ENCODE measurements at places on chromosomes 5 and 9. TPM values are rescaled to one million over a fixed set of nuclear protein-coding genes. Genes with fewer than 3 reads are reported as not detected.

Gene ELOVL7
- total RNA-seq, result 6.1 TPM

Gene BARHL1
- total RNA-seq, result not detected

Gene CMYA5
- 132 TPM for total RNA-seq

DNA sequence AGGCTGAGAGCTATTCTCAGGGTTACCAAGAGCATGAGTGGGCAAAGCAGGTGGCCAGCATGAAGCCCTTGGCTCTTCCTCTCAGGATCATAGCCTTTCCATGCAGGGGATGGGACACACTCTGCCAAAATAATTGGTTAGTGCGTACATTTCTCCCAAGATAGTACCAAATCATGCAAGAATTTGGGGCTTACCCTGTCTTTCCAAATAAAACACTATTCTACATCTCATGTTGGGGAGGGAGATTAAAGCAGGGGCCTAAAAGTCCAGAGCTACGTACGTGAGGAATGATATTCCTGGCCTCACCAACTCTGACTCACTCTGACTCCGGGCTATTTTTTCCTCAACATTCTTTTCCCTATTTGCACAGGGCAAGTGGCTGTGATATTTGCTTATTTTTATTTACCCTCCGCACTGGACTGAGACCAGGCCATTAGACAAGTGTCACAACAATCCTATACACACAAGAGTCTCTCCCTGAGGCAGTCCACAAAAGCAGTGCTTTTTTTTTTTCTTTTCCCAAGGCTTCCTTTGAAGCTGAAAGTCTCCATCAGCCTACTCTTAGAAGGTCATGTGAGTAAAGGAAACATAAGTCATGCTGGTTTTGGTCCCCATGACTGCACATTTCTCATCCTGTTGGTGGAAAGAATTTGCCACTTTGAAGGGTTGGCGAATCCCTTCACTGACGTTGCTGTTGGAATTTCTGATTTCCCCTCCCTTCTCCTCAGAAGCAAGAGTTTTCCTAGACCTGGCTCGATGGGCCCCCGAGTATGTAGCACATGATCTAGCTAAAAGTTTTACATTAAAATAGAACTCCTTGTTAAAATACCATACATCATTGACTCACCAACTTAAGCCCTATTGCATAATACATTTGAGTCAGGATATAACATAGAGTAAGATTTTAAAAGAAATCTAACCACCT is 40.0 kb downstream of the TMEM252 start:
- H3K27me3 ChIP-seq, result no peaks in the 10 kb centered on the region
- H3K36me3 ChIP-seq, result no peaks in the 10 kb centered on the region
- H3K4me3 ChIP-seq, result no peak overlapping the region
- no peak overlapping the region for H3K27ac ChIP-seq
- H3K4me1 ChIP-seq, result no peaks in the 10 kb centered on the region

DNA sequence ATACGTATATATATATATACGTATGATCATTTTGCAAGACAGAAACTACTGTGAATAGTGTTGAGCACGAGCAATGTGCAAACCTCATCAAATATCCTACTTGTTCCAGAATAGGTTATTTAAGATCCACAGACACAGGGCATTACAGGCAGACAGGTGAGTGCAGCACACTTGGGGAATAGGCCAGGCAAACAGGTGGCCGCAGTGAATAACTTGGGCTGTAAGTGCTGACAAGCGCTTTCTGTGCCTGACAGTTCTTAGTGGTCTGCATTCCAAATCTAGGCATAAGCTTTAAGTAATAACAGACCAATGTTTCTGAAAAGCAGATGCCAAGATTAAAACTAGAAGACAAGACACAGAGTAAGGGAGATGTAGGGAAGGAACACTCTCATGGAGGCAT is 77.9 kb downstream of the LHFPL2 start:
- no peak for DNase-seq
- H3K27me3 ChIP-seq, result no peaks in the 10 kb centered on the region
- no peaks in the 10 kb centered on the region for H3K36me3 ChIP-seq
- peak overlapping the region; percentile 6 for H3K27ac ChIP-seq

DNA sequence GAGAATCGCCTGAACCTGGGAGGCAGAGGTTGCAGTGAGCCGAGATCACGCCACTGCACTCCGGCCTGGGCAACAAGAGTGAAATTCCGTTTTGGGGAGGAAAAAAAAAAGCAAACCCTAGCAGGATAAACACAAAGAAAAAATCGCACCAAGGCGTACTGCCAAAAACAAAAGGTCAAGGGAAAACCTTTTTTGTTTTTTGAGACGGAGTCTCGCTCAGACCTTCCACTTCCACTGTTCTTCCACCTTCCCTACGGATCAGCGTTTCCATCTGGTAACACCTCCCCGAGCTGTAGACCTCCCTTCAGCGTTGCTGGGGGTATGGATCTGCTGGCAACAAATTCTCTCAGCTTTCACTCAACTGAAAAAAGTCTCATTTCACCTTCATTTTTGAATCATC is 20.1 kb upstream of the FCN2 start:
- H3K27me3 ChIP-seq, result no peaks in the 10 kb centered on the region
- DNase-seq, result no peak
- no peak overlapping the region for H3K4me3 ChIP-seq
- H3K4me1 ChIP-seq, result no peaks in the 10 kb centered on the region
- no peaks in the 10 kb centered on the region for H3K36me3 ChIP-seq
- no peak overlapping the region for H3K27ac ChIP-seq

Data from breast epithelium (tissue), 4 donors.